SHP77 treated with DMSO at 0.1 percent for 48 hours (cell line): ENCODE measurements at places on chromosomes 7 and 10.

- DNase-seq, result no peak
Measured at GRCh38 chr7:4080954-4081353, 601.1 kb upstream of the FOXK1 start.

GRCh38 chr7:136079934-136080333, 102.8 kb upstream of the MTPN start:
- DNase-seq, result no peak

GRCh38 chr10:659688-660141, 29.8 kb downstream of the DIP2C start:
- no peak for DNase-seq

DNA sequence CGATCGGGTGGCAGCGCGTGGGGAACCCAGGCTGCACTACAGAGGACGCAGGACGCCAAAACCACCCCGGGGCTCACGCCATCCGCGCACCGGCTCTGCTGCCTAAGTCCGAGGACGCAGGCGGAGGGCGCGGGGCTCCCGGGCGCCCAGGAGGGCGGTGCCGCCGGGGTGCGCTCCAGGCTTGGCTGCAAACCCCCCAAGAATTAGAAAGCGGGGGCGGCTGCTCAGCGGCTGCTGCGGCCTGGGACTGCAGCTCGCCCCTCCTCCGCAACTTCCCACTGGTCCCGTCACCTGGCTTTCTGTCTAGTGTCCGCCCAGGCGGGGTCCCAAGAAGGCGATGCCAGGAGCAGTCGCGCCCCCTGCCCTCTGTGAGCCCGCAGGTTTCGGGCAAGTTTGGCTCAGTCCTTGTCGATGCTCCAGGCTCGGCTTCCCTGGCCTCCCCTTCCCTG, 1.7 kb upstream of the POU6F2 start:
- no peak for DNase-seq

- no peak for DNase-seq
Measured at GRCh38 chr7:92590711-92591310, 621 bp upstream of the FAM133B start.

GRCh38 chr7:26614503-26614902, 249.9 kb downstream of the SKAP2 start:
- DNase-seq, result no peak

DNA sequence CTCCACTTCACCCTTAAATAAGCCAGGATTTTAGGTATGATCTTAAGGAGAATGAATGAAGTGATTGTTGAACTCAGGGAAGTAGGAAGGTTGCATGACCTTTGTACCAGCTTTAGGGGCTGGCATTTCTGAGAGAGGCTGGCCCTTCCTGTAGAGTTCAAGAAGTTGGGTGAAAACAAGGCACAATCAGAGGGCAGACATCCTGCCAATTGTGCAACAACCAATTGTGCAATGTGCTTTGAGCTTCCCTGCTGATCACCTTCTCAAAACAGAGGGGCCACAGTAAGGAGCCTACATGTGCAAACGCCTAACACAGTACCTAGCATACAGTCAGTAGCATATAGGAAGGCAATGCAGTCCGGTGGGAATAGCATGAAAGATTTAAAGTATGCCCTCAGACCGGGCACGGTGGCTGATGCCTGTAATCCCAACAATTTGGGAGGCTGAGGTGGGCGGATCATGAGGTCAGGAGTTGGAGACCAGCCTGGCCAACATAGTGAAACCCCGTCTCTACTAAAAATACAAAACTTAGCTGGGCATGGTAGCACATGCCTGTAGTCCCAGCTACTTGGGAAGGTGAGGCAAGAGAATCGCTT, 5.4 kb downstream of the CPVL start:
- DNase-seq, result no peak

DNA sequence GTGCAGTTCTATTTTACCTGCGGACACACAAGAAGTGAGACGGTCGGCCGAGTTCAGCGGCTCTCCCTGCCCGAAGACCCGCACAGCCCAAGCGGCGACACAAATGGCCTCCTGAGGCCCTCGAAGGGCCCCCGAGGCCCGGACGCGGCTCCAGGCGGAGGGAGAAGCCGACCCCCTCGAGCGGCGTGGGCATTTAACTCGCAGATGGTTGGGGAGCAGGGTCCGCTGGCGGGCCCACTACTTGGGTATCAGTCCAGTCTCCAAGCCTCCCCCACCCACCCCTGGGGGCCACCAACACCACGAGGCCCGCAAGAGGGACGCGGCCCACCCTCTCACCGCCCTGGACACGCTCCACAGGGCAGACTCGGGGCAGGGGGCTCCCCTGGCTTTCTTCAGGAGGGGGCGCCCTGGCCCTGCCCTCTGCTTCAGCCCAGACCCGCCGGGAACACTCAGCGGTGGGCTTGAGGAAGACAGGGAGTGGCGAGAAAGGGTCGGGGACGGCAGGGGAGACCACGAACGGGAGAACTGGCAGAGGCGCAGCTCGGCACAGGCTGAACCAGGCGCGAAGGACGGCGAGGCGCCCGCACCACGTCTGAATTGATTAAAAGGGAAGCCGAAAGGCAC, 1.7 kb downstream of the IGF2BP3 start:
- DNase-seq, result no peak

- DNase-seq, result no peak
Measured at GRCh38 chr7:143485094-143485493, 7.4 kb downstream of the TAS2R41 start.

GRCh38 chr7:105744258-105744657, 132.1 kb downstream of the ATXN7L1 start:
- DNase-seq, result no peak

DNA sequence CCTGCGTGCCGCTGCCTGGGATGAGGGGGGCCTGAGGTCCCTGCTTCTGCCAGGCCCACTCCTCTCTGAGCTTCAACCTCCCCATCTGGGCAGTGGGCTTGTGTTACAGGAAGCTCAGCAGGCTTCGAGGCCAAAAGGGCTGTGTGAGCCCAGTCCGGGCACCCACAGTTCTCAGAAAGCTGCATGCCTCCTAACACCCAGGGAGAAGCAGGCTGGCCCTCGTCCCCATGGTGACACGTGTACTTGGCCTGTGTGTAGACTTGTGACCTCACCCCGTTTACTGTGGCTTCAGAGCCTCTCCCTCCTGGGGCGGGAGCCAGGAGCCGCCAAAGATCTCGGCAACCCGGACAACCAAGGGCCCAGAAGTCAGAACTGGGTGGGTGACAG, 2.2 kb upstream of the GRIFIN start:
- no peak for DNase-seq

DNA sequence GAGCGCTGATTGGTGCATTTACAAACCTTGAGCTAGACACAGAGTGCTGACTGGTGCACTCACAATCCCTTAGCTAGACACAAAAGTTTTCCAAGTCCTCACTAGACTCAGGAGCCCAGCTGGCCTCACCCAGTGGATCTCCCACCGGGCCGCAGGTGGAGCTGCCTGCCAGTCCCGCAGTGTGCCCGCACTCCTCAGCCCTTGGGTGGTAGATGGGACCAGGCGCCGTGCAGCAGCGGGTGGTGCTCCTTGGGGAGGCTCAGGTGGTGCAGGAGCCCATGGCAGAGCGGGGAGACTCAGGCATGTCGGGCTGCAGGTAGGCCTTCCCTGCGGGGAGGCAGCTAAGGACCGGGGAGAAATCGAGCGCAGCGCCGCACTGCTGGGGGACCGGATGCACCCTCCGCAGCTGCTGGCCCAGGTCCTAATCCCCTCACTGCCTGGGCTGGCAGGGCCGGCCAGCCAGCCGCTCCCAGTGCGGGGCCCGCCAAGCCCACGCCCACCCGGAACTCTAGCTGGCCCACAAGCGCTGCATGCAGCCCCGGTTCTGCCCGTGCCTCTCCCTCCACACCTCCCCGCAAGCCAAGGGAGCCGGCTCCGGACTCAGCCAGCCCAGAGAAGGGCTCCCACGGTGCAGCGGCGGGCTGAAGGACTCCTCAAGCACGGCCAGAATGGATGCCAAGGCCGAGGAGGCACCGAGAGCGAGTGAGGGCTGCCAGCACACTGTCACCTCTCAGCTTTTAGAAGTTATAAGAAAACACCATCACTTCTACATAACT, 128.9 kb downstream of the ZNF438 start:
- DNase-seq, result no peak

DNA sequence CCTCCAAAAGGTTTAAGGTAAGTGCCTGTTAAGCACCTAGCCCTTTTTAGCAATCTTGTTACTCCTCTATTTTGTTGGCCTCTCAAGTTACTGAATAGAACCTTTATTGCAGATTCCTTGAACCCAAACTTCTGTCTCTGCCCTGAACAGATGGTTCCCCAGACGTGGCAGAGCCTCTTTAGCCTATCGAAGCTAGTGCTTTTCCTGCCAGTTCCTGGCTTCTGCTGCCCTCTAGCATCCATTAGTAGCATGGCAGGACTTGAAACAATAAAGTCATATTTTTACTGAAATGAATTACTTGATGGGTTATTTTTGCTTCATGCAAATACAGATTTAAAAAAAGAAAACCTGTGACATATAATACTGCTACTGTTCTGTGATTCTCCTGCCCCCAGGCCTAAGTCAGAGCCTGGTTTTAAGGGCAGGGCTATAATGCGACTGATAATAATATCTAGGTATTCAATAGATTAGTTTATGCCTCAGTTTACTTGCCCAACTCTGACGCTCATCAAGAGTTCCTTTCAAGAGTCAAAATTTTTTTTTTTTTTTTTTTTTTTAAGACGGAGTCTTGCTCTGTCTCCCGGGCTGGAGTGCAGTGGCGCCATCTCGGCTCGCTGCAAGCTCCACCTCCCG, 84.3 kb upstream of the PHF14 start:
- DNase-seq, result peak; percentile 80

DNA sequence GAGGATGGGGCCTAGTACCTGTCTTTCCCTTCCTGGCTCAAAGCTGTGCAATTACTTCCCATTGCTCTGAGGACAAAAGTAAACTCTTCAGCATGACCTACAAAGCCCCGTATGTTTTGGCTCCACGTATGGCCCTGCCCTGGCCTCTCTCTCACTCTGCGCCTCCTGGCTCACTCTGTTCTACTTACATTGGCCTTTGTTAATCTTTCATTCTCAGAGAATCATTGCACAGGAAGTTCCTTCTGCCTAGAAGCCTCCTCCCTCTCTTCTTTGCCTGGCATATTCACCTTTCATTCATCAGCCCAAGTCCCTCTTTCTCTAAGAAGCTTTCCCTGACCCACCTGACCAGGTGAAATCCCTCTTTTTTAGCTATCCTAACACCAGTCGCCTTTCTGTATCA, 23.9 kb downstream of the LIPM start:
- no peak for DNase-seq

DNA sequence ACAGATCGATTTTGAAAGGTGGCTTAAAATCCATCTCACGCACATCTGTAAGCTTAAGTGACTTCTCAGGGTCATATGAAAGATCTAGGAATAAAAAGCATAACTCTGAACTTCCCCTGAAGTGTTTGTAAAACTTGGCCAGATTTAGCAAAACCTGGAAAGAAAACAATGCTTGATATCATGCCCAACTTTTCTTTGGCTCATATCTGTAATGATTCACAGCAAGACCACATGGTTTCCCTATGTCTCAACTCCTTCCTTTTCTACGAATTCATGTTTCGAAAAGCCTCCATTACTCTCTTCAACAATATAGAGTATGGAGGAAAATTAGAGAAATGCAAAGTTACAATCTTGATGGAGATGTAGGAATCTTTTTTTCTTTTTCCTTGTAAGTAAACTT, 20.1 kb upstream of the CABCOCO1 start:
- DNase-seq, result no peak

DNA sequence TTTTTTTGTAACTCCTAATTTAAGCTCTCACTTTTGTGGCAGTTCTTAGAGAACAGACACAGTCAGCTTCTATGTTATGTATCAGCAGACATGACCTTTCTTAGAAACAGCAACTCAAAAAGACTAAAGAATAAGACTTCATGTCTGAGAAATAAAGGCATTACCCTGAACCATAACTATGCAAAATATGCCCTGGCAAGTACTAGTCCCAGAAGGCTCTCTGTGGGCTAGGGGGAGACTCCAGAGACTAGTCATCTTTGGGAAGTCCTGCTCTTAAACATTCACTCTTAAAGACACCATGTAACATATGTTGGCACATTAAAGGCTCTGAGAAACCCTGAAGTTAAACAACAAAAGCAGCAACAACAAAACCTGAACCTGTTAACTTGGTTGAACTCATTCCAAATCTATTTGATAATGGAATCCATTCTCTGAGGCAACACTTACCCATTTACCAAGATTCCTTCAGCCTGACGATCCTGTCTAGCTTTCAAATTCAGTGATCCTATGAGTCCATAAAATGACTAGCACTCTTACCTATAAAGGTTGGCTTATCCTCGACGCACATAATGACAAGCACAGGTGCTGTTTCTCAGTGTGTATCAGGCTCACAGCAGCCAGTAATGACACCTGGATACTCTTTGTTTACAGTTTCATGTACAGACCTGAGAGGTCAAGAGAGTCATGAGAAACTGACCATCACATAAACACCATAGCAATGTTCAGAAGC, 62.3 kb downstream of the OSBPL3 start:
- DNase-seq, result no peak

DNA sequence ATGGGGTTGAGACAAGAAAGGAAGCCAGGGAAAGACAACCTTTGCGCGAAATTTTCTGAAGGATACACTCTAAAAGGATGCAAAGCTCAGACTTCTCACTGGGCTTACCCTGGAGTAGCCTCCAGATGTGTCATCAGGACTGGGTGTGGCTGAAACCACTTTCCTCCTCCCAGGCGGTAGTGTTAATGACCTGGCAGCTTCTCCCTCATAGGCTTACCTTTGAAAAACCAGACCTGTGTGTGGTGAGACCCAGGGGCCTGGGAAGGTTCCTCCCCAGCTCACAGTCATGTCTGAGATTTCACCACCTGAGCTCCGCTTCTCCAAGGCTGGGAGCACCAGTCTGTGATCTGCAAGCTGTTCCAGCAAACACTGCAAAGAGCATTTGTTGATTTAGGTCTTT, 93.7 kb downstream of the EPC1 start:
- DNase-seq, result no peak

DNA sequence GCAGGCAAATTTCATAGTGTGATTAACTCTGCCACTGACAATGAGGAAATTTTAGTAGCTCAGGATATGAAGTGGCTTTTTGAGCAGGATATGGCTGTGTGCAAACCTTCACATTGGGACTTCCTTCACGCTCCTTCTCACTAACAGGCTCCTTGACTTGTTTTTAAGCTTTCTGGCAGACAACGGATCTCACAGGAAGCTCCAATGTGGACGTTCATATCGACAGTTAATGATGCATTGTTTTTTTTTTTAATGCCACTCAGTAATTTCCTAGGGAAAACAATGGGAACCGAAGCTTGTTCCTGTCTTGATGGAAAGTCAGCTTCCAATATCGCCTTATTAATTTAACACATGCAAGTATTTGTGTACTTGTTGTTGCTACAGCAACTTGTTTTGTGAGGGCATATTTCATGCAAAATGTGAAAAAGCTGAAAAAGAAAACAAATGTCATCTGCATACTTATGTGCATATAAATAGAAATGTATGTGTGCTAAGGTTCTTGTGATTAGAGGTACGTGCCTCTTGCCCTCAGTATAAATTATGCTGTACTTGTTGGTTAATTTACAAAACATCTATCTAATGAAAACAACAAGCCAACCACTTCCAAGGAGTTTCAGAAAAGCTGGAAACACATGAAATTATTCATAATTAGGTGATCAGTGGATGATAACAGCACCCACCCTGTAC, 84.7 kb downstream of the NRP1 start:
- no peak for DNase-seq

DNA sequence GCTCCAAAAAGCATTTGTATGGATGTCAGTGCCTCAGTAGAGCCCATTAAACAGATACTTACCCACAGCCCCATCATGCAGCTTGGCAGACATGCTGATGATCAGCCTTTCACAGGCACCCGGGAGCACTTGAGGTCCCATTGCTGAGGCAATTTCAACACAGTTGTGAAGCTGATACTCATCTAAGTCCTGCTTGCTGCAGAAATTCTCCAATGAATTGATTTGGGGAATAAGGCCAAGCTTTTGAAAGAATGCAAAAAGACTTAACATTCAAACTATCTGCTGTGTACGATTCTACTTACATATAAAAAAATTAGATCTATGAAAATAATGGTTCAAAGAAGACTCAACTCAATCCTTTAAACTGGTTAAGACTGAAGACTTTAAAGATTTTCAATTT, 60.5 kb downstream of the LAMB4 start:
- DNase-seq, result no peak
